ENCODE measurements at places on chromosomes 12 and 14.

GRCh38 chr14:100019156-100019744, 46.0 kb upstream of the EVL start:
- no peak for DNase-seq

- no peak for DNase-seq
Observed at GRCh38 chr12:132229926-132230325, 85.7 kb downstream of the NOC4L start.

- DNase-seq: no peak
Observed at GRCh38 chr12:130672089-130672820, 43.8 kb downstream of the RIMBP2 start.

DNA sequence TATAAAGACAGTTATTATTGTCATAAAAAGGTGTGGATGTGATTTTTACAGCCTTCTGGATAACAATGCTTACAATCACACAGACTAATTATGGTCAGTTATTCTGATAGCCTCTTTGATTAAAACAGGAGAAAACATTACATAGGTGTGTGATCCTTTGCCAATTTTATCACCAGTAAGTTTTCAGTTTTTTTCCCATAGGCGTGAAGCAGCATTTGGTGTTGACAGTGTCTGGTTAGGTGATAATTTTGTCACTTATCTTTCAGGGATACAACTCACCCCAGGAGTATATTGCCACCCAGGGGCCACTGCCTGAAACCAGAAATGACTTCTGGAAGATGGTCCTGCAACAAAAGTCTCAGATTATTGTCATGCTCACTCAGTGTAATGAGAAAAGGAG, 208.8 kb downstream of the EPS8 start:
- no peak for DNase-seq

DNA sequence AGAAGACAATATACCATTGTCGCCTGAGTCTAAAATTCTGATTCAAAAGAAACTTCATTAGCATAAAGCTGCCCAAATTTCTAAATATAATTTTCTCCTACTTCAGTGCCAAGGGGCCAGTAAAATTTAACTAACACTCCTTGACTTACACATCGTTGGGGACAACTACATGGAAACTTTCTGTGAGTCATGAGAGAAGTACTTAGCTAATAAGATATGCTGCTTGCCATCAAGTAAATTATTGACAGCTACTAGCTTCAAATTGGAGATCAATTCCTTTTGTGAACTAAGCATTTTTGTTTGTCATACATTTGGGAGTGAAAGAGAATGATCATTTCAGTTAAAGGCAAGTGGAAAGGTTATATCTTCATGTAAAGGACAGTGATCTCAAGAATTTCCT, 373.3 kb downstream of the MDGA2 start:
- no peak for DNase-seq

DNA sequence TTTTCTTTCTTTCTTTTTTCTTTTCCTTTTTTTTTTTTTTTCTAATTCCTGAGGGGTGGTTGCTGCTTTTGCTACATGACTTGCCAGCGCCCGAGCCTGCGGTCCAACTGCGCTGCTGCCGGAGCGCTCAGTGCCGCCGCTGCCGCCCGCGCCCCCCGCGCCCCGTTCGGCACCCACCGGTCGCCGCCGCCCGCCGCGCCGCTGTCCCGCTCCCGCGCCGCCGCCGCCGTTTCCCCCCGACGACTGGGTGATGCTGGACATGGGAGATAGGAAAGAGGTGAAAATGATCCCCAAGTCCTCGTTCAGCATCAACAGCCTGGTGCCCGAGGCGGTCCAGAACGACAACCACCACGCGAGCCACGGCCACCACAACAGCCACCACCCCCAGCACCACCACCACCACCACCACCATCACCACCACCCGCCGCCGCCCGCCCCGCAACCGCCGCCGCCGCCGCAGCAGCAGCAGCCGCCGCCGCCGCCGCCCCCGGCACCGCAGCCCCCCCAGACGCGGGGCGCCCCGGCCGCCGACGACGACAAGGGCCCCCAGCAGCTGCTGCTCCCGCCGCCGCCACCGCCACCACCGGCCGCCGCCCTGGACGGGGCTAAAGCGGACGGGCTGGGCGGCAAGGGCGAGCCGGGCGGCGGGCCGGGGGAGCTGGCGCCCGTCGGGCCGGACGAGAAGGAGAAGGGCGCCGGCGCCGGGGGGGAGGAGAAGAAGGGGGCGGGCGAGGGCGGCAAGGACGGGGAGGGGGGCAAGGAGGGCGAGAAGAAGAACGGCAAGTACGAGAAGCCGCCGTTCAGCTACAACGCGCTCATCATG, 654 bp downstream of the FOXG1 start:
- DNase-seq: no peak

DNA sequence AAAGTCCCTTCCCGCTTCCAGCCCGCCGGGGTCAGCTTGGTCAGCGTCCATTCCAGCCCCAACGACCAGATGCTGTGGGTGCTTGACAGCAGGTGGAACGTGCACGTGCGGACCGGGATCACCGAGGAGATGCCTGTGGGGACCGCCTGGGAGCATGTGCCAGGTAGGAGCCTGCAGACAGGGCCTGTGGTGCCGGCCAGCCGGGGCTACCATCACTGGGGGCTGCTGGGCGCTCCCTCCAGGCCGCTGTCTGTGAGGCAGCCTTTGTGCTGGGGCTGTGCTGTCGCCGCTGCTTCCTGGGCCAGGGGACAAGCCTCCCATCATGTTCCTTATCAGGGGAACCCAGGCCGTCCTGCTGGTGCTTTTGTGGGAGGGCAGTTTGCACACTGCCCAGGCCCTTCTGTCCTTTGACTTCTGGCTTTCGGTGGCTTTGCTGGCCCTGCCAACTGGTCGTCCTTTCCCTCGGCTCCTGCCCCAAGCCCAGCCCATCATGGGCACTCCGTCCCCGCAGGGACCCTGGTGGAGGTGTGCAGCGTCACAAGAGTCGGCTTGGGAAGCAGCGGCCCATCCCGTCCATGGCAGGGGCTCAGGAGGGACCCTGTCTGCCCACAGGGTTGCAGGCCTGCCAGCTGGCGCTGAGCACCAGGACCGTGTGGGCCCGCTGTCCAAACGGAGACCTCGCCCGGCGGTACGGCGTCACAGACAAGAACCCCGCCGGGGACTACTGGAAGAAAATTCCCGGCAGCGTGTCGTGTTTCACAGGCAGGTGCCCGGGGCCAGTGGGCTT, 12.4 kb downstream of the ANKRD9 start:
- DNase-seq: no peak

DNA sequence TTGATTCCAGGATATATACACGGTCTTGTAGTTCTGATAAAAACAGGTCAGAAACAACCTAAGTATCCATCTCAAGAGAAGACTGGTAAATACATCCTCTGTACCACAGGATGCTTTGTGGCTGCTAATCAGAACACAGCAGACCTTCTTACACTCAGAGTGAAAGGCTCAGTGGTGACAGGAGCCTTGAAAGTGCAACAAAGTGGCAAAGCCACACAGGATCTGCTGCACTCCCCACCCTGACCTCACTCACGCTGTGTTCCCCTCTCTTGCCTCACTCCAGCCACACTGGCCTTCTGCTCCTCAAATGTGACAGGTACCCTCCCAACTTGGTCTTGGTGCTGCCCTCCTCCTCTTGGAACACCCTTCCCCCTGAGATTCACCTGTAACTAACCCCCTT, 98.1 kb upstream of the GRIP1 start:
- DNase-seq: no peak

- no peak for DNase-seq
Observed at GRCh38 chr12:89386138-89386537, 33.8 kb upstream of the DUSP6 start.

DNA sequence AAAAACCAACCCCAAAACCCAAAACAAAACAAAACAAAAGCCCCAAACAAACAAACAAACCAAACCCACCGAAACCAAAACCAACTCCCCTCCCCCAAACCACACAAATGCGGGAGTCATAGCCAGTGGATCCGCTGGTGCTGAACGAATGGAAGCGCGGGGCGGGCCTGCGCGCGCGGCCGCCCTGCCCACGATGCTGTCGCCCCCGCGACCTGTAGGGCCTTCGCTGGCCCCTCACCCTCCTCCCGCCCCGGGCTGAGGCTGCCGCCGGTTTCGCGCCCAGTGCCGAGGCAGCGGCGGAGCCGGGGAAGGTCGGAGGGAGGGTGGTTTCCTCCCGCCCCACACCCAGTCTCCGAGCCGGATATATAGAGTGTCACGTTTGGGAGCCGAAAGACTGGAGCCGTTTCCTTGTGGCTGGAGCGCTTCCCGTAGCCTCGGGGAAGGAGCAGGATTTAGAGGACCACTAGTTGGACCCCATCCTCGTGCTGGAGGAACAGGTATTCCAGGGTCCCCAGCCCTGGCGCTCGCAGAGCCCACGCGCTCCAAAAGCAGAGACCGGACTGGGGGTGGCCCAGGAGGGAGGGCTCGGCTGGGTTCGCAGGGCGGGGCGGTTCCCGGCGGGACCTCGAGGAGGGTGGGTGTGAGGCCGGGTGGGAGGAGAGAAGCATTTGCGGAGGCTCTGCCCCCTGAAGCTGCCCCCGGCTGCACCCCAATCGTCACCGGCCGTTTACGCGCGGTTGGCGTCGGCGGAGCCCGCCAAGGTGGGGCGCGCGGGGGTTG, at the start of gene FAR2:
Gene FAR2, plus strand, starts transcription at position 368 of the 780 bp plus-strand sequence. CDS start 121,172 bp downstream, outside the sequence.
- DNase-seq: no peak
